Renal cortex interstitium (tissue), 15 donors: ENCODE measurements at places on chromosomes 2 and 18.

DNA sequence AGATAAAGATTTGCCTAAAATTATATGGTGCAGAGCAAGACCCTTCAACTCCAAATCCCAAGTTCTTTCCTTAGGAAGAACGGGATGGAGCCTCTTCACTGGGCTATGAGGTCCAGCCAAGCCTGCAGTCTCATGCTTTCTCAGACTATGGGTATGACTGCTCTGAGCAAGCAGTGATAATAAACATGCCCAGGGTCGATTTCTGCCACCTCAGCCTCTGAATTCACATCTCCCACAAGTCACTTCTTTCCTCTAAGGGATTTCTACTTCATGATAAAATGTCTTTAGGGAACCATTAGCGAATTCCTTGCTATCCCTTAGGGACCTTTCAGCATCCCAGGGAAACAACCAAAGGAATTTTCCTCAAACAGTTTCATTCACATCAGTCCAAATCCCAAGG lies 94.8 kb downstream of the GFPT1 start:
- DNase-seq = no peak

DNA sequence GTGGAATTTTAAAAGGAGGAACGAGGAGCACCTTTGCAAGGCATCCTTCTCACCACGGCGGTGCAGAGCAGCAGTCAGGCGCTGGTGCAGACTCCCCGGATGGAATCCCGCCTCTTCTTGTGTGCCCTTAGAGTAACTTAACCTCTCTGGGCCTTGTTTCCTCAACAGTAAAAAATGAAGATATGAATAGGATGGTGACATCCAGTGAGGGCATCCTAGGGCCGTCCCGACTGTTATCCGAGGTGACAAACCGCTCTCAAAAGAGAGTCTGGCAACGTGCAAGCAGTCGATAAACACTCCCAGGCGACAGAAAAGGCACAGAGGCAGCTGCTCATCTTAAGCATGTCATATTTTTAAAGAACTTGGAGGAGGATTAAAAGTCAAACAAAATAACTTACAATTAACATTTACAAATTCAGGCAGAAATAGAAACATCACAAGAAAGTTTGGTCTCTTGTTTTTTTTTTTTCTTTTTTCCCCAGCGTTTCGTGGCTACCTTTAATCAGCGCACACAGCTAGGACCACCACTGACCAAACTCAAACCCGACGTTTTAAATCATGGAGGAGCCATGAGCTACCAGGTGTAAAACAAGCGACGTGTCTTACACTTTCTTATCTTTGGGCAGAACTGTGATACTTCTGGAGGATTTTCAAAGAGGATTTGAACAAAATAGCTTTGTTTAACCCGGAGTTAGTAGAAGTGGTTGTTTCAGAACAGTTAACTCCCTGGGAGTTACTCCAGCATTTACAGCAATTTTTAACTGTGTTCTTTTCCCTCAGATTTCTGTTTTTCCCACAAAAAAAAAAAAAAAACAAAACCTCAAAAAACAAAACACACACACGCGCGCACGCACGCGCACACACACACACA lies 2.1 kb downstream of the MBP start:
- no peak for DNase-seq

DNA sequence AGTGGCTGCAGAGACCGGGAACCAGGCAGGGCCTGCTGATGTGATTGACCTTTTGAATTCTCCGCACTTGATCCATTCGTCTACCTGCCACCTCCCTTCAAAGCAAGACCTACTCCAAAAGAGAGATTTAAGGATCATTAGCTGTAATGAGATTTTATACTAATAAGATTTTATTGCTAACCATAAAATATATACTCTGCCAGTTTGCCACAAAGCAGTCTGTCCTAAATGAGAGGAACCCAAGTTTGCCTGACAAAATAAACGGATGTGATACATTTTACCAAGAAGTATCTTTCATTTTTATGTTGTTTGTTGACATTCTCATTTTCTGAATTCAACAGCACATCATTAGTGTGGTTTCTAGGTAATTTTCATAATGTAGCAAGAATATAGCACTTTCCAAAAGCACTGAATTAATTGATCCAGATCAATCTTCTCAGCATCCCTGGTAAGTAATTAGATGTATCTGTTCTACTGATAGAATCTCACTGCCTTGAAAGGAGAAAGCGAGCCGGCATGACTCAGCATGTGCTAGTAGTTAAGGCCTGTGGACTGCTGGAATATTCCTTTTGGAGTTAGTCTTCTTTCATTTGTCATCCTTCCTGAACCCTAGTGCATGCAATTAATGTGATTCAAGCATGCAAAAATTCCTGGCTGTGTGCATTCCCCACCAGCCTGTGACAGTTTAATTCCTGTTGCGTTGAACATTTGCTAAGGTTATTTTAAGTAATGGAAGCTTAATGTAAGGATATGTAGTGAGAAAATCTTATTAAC lies 128.5 kb downstream of the ARL6IP6 start:
- DNase-seq = no peak

DNA sequence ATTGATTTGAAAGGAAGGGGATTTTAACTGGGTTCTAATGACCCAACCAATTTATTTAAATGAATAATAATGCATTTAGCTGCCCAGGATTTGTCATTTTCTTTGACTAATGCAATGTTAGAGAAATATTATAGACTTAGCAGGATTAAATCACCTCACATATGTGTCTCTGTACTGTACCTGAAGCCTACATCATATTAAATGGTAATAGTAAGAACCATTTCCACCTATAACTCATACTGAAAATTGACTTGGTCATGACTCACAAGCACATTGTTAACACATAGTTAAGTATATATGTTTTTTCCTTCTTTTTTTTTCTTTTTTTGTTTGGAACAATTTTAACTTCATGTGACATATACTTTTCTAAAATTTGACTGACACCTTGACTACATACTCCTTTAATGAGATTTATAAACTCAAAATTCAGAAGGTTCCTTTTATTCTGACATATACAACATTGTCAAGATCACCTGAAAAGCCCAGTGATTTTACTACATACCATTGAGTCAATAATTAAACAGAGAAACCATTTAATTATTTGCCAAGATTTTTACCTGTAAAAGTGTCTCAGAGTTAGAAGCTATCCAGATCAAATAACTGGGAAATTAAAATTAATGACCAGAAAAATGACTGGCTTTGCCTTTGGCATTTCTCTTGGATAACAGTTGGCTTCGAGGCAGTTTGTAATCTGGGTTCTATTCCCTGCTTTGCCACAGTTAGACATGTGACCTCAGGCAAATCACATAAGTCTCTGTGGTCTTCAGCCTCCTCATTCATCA lies 58.8 kb upstream of the CDC42EP3 start:
- DNase-seq = no peak

DNA sequence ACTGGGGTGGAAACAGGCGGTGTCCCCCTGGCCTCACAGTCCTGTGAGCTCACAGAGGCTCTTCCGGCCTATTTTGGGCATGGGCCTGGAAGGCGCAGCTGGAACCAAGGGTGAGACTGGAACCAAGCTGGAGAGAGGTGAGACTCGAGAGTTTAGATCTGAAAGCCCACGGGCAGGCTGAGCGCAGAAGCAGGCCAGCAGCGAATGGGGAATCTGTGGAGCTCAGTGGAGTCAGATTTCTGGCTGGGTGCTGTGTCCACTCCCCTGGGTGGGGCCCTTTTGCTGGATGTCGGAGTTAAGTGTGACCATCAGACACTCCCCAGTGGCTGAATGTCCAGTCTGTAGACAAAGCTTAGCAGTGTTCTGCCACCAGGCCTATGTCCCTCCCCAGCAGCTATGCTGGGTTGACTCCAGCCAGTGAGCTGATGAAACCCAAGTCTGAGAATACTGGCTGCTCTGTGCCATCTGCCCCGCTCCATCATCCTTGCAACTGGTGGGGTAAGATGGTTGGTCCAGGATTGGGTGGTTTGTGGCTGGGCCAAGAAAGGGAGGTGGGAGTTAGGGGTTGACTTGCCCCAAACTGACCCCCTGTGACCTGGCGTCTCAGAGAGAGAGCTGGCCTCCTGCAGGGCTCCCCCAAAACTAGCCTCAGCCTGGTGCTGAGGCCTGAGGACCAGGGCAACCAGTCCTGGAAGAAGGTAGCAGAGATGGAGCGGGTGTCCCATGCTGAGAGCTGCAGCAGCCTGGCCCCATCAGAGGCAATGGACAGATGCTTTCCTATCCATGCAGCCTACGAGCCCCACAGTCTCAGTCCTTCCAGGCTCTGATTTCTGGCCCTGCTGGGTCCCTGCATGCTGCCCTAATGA lies 34.4 kb downstream of the CYP26B1 start:
- DNase-seq = no peak

DNA sequence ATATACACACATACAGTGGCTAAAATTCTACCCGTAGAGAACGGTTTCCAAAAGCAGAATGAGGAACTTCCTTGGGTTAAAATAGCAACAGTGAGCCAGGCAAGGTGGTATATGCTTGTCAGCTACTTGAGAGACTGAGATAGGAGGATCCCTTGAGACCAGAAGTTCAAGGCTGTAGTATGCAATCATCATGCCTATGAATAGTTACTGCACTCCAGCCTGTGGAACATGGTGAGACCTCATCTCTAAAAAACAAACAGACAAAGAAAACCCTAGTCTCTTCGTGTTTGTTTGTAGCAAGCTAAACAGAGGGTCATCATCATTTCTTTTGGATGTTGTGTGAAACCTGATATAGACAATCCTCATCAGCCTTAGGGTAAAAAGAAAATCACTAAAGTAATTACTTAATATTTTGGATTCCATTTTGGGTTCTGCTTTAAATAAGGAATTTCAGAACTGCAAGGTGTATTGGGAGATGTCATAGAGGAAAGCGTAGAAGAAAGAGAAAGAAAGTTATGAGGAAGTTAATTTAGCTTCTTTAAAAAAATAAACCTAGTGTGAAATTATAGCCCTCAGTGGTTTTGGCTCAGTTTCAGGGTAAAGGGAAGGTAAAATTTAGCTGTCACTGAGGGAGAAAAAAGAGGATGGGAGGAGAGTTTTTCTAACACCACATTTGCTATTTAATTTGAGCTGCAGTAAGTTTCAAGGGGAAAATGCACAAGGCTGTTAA lies 46.5 kb downstream of the PLEK start:
- no peak for DNase-seq

DNA sequence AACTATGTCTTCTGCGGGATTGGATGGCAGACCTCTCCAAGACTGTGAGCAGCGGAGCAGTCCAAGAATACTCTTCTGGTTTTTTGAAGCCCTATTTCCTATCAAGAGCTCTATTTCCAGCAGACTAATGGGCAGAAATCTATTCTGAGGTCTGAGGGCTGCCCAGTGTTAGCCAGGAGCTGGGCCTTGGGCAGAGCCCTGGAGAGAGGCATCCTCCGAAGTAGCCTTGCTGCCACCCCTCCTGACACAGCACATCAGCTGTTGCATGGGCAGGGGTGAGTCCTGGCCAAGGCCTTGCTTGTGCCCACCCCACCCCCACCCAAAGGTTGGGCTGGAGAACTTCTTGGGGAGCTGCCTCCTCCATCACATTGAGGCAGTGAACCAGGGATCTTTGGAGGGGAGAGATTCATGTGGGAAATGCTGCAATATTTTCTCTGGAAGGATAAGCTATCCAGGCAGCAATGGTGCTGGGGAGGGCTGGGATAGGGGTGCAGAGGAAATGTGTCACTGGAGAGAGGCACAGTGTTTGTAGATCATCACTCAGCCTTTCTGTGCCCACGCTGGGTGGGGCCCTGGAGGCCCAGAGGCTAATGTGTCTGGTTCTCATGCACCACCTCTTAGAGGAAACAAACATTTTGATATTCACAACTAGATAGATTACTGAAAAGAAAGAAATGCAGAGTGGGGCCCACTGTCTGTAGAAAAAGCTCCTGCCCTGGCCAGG lies 104.7 kb downstream of the VSNL1 start:
- no peak for DNase-seq

DNA sequence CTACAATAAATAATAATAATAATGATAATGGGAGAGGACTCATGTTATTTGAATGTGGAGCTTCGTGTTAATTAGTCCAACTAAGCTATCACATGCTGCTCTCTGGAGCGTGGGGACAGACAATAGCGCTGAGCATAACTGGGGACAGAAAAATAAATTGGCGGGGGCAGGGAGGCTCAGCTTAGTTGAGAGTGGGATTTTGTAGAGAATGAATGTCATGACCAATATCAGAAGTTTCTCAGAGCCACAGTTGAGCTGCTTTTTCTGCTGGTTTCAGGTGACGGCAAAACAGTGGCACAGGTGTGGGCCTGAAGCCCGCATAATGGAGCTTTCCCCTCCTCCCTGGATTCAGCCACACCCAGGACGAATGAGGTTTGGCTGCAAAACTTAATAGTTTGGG lies 111.1 kb upstream of the CAB39 start:
- no peak for DNase-seq

GRCh38 chr2:118255301-118255700 lies 167.0 kb downstream of the INSIG2 start:
- no peak for DNase-seq

GRCh38 chr2:46539327-46540276 lies 60.2 kb downstream of the TMEM247 start:
- no peak for DNase-seq

DNA sequence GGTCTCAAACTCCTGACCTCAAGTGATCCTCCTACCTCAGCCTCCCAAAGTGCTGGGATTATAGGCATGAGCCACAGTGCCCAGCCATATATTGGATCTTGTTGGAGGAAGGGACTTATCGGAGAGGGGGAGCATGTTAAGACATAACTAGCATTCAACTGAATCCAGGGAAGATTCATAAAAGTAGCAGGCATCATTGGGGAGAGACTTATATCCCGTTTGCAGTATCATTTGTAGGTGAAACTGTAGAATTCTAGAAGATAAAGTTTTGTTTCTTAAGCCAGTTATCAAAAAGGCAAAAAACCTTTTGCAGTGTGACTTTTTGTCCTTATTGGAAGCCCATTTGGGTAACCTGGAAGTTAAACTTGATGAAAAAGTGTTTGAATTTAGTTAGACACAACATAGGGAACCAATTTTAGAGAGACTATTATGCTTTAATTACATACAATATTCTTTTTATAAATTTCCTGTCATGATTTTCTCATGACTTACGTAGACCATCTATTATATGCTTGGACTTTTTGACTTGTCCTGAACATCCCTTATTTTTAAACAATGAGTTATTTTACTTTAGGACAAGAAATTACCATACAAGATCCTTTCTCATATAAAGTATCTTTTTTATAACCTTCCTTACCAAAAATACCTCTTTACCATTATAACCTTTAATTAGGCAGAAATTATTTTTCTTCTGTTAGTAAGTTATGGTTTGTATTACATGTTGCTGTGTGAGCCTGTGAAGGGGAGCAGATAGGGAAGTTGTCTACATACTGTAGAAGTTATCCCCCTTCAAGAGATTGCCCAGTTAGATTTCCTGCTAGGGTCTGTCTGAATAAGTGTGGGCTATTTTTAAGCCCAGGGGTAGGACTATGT lies 20.3 kb downstream of the RAB3GAP1 start:
- no peak for DNase-seq

- DNase-seq = no peak
Observed at GRCh38 chr2:219426068-219426443, 7.9 kb downstream of the DES start.

- no peak for DNase-seq
Observed at GRCh38 chr2:97718051-97718882, 4.9 kb downstream of the ZAP70 start.

DNA sequence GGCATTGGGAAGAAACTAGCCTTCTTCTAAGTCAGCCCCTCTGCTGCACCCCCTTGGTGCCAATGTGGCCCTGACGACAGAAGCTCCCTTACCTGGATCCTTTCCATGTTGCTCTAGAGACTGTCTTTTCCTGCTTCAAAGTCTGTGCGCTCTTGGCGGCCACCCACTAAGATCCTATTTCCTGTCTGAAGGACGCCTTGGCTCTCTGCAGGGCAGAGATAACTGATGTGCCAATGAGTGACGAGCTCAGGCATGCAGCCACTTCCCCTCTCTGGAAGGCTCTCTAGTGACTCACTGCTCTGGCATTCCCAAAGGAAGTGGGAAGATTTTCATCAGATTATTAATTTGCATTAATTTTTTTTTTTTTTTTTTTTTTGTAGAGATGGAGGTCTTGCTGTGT lies 273.5 kb downstream of the CDH20 start:
- DNase-seq = peak; percentile 38

- peak; percentile 59 for DNase-seq
Observed at GRCh38 chr2:45993476-45993991, 303.7 kb upstream of the EPAS1 start.
